ENCODE measurements at places on chromosomes 5 and 9.

DNA sequence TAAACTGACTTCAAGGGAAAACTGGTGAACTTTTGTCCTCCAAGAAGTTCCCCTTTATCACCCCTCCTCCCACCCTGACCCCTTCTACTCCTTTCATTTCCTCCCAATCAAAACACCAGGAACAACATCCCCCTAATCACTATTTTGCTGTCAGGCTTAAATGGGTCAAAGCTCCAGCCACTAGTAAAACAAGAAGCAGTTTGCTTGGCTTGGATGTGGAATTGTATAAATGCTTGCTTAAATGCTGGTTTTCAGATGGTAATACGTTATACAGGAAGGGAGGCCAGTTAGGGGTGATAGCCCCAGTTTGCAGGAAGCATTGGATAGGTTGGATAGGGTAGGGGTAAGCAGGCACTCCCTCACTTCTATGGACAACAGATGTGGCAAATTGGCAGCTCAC lies 473.6 kb downstream of the AGTPBP1 start:
- DNase-seq, result no peak

DNA sequence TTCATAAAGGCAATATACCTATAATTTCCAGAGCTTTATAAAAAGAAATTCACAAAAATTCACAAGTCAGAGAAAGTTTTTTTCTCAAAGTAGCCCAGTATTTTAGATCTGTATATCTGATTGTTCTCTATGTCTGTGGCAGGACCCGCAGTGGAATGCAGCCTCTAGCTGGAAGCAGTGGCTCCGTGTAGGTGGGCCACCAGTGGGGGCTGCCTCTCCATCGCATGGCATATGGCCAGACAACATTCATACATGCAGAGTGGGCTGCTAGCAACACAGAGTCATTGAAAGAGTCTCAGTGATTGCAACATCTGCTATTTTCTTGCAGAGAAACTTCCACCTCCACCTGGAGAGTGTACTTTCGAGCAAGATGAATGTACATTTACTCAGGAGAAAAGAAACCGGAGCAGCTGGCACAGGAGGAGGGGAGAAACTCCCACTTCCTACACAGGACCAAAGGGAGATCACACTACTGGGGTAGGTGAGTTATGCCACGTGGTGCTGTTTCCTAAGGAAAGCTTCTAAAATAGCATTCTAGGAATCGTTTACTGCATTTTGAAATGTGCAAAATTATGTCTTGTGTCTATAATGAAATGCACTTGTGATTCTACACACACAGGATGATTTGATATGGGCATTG lies 88.5 kb upstream of the SMC5 start:
- no peak for DNase-seq

DNA sequence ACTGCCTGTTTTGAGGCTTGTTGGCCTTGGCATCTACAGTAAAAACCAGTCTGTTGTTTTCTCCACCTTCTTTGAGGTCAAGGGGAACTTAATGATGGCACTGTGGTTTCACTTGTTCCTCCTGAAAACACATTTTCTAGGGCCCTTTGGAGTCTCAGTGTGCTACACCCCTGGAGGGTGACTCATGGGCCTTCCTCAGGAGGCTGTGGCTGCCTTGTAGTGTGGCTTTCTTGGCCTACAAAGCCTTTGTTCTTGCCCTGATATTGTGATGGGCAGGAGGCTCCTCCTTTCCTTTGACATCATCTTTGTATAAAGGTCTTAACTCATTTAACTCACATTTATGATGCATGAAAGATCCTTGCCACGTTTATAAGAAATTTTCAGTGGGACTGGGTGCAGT lies 56.3 kb upstream of the GPBP1 start:
- peak; percentile 13 for DNase-seq

DNA sequence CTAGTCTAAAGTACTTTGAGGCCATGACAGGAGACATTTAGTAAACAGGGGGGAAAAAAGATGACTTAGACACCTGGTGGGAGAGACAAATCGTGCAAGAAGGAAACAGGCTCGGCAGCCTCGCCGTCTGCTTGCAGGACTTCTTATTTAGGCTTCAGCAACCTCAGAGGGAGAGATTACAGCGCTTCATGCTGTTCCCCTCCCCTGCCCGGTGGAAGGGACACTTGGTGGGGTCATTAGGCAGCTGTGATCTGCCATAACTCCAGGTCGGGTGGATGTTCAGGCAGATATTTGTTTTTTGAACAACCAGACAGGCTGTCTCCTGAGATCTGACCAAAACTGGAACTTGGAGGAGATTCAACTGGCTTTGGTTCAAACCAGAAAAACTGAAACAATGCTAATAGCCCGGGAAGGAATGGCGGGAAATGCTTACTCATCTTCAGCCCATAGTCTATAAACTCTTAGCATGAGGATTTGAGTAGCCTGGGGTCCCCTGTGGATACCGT lies 38.1 kb upstream of the CD180 start:
- peak; percentile 81 for DNase-seq

GRCh38 chr9:130042885-130043653 lies at the start of gene FNBP1:
FNBP1 (minus strand) TSS chr9:130043189; CDS start chr9:130042975, 214 bp downstream.
- DNase-seq, result peak; percentile 90

GRCh38 chr5:60395712-60396329 lies 304.1 kb downstream of the DEPDC1B start:
- no peak for DNase-seq

GRCh38 chr5:125722550-125722949 lies 700.7 kb upstream of the GRAMD2B start:
- no peak for DNase-seq

GRCh38 chr9:128729302-128729701 lies 5.4 kb upstream of the ZDHHC12 start:
- DNase-seq, result no peak

All from OCI-M1 (cell line).